ENCODE measurements at places on chromosomes 2 and 18.

DNA sequence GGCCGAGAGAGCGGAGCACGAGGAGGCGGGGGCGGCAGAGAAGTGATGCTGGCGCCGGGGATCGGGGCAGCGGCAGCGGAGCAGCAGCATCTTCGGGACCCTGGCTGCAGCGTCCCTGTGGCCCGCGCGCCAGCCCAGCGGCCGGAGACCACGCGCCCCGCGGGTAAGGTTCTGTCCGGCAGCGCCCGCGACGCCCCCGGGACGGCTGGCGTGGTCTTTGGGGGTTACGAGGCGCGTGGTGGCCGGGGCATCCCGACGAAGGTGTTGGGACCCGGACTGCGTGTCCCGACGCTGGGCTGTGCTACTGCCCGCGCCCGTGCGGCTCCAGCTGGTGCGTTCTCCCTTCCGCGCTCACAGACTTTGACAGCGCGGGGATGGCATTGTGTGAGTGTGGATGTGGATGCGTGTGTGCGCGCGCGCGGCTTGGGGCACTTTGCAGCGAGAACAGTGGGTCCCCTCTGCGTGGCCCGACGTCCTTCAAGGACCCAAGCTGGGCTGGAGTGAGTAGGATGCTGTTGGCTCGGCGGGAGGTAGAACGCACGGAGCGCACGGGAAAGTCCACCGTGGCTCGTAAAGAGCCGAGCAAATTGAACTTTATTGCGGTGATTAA lies 405.0 kb downstream of the XIRP2 start:
- DNase-seq: peak; percentile 32

GRCh38 chr18:45838302-45839070 lies 13.0 kb downstream of the SIGLEC15 start:
- DNase-seq: no peak

DNA sequence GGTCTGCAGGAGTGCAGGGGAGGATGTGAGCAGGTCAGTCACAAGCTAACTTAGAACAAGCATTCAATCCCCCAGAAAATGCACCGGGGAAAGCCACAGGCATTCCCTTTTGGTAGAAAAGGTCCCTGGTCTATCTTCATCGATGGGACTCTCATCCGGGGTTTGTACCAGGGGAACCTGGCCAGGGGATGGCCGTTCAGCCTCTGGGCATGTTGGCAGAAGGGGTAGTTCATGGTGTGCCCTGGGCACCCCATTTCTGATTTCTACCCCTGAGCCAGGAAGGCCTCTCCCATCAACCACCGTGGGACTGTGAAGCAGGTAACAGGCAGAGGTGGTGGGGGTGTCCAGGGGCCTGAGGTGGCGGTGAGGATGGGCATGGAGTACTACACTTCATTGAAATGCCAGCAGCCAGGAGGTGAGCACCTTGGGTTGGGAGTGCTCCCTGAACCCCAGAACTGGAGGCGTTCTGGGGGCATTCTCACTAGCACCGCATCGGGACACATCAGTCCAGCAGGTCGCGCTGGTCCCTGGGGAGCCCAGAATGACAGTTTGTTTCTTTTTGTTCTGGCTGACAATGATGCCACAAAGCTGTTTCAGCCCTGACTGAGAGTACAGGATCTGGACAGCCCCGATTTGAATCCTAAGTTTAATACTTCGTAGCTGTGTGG lies 172.3 kb downstream of the SMAD7 start:
- no peak for DNase-seq

DNA sequence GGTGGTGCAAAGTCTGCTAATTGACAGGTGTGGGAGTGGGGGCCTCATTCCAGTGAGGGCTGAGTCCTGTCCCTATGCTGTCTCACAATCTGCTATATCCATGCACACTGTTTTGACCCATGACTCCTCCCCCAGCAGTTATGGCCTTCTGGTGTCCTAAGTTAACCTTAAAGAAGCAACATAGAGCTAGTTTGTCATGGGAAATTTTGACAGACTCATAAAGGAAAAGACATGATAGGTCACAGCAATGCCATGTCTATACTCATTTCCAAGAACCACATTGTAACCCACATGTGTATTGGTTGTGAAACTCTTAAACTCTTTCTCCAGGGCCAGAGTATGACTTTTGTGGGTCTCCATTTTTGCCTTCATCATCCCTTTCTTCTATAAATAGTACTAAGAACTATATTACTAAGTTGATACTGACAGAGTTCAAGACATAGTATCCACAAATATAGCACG lies 78.2 kb upstream of the SLC1A4 start:
- no peak for DNase-seq

- no peak for DNase-seq
These were observed 32.8 kb upstream of the MYO3B start for GRCh38 chr2:170145191-170145590.

- no peak for DNase-seq
These were observed 842 bp upstream of the CKAP2L start for GRCh38 chr2:112765251-112765650.

GRCh38 chr2:118183381-118183780 lies 95.1 kb downstream of the INSIG2 start:
- DNase-seq: no peak

- no peak for DNase-seq
These were observed 876 bp upstream of the CYP27A1 start for GRCh38 chr2:218780851-218781690.

DNA sequence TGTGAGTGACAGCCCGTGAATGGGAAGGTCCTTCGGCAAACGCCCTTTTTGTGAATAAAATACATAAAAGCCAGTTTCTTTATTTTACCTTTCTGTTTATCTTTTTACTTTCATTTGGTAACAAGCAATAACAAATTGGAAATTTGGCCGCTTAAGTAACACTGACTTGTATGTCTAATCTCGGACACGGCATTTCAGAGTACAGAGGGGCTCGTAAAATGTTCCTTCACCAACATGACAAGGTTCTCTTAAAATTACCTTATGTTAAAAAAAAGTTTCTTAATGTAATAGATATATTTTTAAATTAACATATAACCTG lies 558 bp upstream of the NEMP2 start:
- DNase-seq: no peak

- DNase-seq: no peak
These were observed 1.2 kb downstream of the SULT1C3 start for GRCh38 chr2:108240966-108241365.

GRCh38 chr2:29130295-29130694 lies 15.1 kb downstream of the CLIP4 start:
- no peak for DNase-seq

GRCh38 chr2:240201866-240202265 lies 61.4 kb upstream of the OTOS start:
- DNase-seq: no peak

GRCh38 chr2:120574620-120575019 lies 161.0 kb upstream of the GLI2 start:
- no peak for DNase-seq

GRCh38 chr2:10329880-10330699 lies 27.4 kb downstream of the HPCAL1 start:
- DNase-seq: no peak

DNA sequence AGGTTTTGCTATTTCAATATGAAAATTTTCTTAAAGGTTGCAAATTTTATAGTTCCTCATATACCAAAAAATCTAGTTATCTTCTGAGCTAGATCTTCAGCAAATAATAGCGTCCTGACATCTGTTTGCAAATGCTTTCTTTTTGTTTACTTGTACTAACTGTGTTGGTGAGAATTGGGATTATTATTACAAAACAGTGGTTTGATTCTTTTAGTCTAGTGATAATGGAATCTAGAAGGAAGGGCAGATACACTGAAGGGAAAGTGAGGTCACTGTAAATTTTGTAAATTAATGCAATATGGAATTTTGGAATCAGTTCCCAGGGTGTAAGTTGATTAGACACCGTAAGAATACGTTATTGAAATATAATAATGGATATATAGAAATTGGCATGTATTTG lies 36.2 kb upstream of the NT5C1B start:
- no peak for DNase-seq

DNA sequence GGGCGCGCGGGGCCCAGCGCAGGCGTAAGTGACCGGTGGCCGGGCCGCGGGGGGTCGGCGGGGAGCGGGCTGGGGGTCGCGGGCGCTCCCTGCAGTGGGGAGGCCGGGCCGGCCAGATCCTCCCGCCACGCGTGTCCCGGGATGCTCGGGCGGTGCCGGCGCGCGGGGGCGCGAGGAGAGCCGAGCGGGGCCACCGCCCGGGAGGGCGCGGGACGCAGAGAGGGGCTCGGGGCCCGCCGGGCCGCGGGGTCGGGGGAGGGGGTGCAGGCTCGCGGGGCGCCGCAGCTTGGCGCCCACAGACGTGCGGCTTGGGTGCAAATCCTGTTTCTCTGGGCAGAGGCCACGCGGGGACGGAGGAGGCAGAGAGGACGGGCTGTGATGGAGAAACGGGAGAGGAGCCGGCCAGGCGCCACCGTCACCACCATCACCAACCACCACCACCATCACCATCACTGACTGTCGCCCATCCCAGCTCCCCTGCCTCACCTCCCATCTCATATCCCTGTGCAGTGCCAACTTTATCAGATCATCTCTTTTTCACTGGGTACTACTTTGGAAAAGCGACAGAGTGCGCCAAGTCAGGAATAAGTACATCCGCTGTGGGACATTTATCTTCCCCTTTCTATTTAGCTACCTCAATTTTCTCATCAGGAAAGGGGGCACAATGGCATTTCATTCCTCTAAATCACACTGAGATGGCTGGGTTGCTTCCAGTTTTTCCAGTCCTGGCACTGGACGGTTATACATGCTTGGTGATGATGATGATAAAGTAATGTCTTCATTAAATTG lies 97.2 kb upstream of the GPR45 start:
- DNase-seq: no peak

DNA sequence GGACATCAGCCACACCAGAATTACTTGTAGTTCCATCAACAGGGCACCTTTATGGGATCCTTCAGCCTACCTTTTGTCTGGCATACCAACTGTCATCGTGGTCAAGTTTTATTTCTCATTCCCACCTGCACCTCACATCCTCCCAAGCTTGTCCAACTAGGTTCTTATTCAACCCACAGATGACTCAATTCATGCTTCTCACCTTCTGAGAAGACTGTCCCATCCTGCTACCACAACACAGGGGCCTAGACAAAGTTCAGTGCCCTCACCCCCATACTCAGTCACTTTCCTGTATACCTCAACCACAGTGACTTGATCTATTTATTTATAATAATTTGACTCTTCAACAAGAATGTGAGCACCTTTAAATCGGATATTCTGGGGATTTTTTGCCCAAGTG lies 114.4 kb upstream of the ACVR1C start:
- no peak for DNase-seq

DNA sequence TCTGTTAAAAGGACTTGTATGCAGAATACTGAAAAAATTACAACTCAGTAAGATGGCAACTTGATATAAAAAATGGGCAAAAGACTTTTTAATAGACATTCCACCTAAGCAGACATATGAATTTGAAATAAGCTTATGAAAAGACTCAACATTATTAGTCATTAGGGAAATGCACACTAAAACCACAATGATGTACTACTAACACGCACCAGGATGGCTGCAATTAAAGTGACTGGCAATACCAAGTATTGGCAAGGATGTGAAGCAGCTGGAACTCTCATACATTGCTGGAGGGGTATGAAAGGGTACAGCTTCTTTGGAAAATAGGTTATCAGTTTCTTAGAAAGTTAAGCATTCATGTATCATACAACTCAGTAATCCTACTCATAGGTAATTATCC lies 3.2 kb upstream of the ENOSF1 start:
- no peak for DNase-seq

DNA sequence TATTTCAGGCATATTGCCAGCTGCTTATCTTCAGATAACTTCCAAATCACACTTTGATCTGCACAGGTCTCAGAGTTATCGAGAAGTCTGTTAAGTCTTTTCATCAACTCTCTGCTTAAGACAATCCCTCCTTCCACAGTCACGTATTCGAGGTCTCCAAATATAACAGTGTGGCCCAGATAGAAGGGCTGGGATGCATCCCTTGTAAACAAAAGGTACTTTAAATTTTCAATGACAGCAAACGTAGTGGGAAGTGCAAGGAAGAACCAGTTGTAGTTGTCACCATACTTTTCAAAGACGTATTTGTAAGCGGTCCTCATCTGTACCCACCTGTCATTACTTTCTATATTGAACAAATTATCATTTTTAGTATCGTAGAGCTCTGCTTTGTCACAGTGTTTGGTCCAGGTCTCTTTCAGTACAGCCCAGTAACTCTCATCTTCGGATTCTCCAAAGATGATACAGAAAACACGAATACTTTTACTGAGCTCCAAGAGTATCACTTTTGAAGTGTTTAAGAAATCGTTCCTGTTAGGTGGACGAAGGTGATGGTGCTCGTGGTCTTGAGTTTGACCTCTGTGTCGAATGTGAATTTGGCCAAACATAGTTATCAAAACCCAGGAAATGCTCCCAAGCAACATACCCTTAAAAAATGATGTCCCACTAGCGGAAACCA lies 445 bp downstream of the C1GALT1C1L start:
- DNase-seq: no peak

- no peak for DNase-seq
These were observed 3.9 kb downstream of the CRACDL start for GRCh38 chr2:98932164-98932563.

GRCh38 chr2:127392133-127392827 lies 4.5 kb upstream of the MAP3K2 start:
- DNase-seq: no peak

DNA sequence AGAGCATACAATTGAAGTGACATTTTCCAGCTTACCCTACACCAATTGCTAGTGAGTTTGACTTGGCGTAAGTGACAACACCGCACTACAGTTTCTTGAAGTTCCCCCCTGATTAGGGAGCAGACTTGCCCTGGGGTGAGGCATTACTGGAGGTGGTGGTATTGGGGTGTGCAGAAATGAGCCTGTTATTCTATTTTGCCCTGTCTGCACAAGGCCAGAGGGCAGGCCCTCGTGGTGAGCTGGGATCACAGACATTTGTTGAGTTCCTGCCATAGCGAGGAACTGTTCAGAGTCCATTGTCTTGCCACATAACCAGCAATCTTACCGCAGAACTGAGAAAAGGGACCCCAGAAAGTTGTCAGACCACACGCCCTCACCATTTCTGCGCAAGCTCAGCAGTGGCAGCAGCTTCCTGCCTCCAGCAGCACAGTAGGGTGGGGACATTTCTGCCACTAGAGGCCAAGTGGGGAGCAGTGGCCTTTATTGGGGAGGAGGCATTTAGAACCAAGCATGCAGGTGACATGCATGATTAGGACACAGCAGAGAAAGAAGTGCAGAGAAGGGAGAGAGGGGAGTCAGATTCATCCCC lies 103.6 kb upstream of the BCL2L11 start:
- no peak for DNase-seq

GRCh38 chr2:67782443-67782842 lies 280.4 kb downstream of the C1D start:
- DNase-seq: no peak

- DNase-seq: no peak
These were observed 58.3 kb downstream of the EFEMP1 start for GRCh38 chr2:55865096-55865835.

All from transverse colon (tissue), 4 donors.